ENCODE measurements at places on chromosomes 6 and 20. TPM values are rescaled to one million over a fixed set of nuclear protein-coding genes. Genes with fewer than 3 reads are reported as not detected.

DNA sequence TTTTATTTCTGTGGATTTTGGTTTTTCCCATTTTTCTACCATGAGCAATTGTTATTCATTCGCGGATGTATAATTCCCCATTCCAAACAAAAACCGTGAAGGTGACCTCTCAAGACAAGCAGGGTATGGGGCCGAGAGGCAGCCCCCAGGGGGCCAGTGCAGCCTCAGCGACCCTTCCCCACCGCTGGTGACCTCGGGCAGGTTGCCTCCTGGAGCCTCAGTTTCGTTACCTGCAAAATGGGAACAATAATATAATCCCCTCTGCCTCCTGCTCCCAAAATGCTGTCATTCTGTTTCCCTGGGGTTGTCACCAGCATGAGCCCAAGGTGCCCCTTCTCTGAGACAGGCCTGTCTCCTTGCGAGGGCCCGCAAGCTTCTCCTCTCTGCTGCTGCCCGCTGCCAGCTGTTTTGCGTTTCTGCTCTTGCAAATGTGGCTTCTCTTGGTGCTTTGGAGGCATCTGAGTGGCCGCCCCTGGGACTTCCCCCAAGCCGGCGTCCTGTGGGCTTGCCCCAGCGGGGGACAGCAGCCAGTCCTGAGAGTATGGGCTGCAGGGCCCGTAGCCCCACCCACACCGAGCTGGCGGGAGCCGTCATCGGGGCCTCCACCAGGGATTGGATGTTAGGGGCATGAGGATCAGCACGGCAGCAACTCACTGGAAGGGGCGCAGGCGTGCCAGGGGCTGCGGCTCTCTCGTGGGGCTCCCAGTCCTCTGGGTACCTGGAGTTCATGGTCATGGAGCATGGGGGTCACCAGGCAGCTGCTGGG is 161.9 kb downstream of the TAF4 start:
- DNase-seq: no peak

The ADAM33 gene
- not detected for total RNA-seq

DNA sequence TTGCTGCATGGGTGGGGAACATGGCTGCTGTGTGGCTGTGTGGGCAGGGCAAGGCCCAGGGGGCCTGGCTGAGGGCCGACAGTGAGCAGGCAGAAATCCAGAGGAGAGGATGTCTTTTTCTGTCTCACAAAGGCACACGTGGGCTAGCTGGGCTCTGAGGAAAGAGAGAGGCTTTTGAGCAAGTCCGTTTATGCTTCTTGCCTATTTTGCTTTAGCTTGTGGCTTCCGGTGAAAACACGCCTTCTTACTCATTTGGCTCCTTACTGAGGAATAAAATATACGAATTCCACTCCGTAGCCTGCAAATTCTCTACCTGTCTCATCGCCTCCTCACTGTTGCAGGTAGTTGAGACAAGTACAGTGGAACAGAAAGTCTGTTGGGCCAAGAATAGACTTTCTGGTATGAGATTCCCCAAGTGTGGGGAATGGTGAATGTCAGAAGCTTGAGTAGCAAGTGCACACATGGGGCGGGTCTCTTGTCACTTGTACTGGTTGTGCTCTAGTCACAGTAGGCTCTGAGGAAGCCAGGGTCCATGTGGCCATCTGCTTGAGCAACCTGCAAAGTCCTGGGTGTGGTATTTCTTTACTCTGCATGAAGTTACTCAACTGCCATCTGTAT is 28.4 kb downstream of the WRNIP1 start:
- peak; percentile 27 for DNase-seq

DNA sequence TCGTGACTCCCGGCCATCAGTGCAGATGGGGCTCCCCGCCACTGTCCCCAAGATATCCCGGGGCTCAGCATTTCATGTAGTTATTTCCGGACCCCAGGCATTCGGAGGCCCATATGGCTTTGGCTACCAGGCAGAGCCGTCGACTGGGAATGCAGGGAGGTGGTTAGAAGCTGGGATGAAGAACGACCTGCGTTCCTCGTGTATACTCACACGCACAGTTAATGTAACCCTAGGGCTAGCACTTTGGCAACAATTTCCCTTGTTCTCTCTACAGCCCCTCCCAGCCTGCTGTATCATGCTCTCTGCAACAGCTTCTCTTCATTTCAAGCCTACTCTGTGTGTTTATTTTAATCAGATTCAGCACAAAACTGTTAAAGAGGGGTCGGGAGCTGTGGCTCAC is 240.4 kb downstream of the MYLK4 start:
- DNase-seq: no peak

The PRL gene
- not detected for total RNA-seq

The B3GAT2 gene
- not detected for total RNA-seq
